AG04449 (cell line): ENCODE measurements at places on chromosomes 12 and 14.

DNA sequence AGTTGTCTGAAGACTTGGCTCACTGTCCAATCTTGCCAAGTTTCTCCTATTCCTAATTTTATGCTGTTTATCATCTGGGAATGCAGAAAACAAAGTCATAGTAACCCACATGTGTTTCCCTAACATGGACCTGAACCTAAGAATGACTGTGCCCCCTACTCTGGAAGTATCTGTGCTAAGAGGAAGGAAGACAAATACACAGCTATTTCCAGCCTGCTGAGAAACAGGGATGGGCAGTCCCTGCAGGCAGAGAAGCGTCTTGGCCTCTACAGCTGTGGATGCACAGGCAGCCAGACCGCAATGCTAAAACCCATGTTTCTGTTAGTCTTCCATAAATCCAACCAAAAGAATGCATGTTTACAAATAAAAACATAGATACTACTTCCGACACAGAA is 56.2 kb downstream of the DUSP16 start:
- DNase-seq = no peak

- no peak for DNase-seq
Measured at GRCh38 chr12:82008251-82008650, 249.1 kb upstream of the PPFIA2 start.

DNA sequence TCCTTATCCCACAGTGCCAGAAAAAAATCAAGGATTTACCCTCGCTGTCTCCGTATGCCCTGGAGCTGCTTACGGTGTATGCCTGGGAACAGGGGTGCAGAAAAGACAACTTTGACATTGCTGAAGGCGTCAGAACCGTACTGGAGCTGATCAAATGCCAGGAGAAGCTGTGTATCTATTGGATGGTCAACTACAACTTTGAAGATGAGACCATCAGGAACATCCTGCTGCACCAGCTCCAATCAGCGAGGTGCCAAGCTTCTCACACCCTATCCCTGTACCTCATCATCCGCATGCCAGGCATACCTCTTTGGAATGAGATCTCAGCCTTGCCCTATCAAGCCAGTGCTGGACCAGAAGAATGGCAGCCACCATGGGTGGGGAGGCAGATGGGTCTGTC is 19.2 kb downstream of the OAS2 start:
- no peak for DNase-seq

DNA sequence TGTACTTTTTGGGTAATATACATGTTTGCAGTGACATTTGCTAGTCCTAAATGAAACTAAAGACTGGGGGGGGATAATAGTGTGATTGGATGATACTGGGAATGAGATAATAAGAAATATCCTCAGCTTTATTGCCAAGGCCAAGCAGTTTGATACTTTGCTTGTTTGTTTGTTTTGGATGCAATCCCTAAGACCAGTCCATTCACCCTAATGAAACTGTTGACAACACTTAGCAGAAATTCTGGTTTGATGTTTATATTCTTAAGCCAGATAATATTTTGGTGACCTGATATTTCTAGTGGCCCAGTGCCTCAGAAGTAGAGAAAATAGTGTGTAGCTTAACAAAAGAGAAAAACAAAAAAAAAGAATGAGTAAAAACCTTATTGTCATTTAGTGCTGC is 1.8 kb downstream of the PHC1 start:
- no peak for DNase-seq

DNA sequence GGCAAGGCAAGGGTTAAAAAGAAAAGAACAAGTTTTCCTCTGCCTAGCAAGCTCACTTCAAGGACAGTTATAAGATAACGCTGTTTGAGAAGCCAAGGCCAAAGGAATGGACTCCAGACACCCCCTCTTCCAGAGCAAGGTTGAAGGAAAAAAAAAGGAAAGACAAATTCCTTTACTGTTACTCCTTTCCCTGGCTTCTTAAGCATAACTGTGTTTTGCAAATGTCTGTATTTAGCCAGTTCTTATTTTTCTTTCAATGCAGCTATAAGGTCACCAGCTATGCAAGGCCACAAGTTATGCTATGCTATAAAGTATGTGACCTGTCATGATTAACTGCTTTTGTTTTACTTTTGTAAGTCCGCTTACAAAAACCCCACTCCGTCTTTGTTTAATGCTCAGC is 26.6 kb downstream of the ZNF410 start:
- peak; percentile 31 for DNase-seq

DNA sequence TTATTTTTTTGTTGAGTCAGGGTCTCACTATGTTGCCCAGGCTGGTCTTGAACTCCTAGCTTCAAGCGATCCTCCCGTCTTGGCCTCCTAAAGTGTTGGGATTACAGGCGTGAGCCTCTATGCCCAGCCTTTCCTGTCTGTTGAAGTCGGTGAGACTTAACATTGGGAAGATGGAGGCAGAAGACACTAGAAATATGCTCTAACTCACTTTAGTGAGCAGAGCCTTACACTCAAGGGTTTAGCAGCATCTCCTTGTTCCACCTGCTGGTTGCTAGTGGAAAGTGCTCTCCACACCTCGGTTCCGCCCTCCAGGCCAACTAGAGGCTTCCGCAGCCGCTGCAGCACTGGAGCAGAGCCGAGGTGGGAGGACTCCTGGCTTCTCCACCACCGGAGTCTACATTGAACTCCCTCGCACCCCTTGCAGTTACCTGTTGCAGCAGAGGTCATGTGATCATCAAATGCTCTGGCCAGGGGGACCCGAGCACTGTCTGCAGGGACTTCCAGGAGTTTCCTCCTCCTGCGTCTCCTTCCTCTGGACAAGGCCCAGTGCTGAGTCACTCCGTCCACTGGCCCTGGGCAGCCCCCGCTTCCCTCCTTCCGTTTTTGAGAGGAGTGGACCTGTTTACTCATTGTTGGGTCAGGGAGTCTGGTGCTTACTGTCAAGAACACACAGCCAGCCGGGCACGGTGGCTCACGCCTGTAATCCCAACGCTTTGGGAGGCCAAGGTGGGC is 9.4 kb upstream of the HVCN1 start:
- DNase-seq = no peak

DNA sequence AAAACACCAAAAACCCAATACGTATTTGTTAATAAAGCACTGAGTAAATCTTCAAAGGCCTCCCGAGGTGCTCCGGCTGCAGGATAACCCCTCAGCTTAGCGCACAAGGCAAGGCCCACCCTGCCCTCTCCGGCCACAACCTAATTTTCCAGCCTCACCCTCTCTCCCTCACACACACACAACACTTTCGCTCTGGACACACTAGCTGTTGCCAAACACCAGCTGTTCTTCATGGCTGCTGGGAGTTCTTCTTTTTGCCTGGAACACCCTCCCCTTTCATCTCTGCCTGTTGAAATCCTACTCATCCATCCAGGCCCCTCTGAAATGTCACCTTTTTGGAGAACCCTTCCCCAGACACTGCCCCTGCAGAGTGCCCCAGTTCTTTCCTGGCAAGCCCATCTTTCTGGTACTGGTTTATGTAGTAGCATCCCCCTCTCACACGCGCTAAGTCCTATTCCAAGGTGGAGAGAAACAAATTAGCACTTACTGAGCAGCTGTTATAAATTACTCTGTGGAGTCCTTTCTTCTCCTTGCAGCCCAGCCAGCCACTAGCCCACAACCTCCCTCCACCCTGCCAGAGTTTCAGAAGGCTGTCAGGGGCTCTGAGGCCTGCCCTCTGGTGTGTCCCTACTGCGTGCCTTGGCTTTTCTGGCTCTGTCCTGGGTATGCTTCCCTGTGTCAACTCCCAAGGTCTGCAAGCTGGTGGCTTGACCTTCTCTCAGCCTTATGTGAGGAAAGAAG is 805 bp upstream of the CRACR2A start:
- DNase-seq = no peak

- DNase-seq = no peak
Measured at GRCh38 chr12:9064815-9065606, 50.7 kb downstream of the A2M start.

GRCh38 chr12:120971299-120972180 is 6.8 kb upstream of the HNF1A start:
- peak; percentile 9 for DNase-seq

DNA sequence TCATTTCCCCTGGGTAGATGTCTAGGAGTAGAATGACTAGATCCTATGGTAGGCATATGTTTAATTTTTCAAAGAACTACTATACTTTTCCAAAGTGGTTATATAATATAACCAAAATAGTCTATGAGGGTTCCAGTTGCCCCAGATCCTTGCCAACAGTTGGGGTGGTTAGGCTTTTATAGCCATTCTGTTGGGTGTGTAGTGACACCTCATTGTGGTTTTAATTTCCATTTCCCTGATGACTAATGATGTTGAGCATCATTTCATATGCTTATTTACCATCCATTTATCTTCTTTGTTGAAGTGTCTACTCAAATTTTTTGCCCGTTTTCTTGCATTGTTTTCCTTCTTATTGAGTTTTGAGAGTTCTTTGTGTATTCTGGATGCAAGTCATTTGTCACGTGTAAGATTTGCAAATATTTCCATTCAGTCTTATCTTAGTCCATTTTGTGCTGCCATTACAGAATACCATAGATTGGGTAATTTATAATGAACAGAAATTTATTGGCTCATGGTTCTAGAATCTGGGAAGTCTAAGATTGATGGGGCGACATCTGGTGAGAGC is 4.7 kb downstream of the SYNE2 start:
- no peak for DNase-seq

GRCh38 chr14:61438497-61438859 is 117.1 kb downstream of the PRKCH start:
- DNase-seq = no peak

DNA sequence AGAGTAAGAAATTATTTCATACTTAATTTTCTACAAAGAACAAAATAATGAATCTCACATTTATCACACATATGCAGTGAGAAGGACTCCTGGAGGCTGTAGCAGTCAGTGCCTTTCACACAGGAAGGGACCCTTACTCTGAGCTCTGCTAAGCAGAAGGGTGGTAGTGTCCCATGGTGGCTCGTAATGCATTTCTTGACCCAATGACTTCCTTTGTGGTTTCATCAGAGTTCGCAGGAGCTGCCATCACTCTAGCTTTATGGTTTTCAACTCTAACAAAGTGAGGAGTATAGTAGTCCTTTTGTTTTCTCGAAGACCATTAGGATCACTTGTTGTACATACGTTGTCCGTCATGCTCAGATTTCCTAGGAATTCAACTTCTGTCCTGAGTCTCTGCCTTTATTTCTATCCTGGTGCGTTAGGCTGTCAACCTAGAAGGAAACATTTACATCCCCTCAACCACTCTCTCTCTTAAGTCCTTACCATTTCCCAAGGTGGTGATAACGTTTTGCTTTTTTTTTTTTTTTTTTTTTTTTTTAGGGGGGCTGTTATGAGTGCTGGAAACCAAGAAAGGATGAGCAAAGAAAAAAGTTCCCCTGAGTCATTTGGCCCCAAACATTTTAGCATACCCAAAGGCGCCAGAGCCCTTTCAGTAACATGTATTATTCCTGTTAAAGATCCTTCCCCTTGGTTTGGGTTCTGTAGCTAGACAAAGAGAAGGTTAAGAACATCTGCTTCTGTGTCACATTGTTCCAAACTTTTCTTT is 37.2 kb downstream of the GABARAPL1 start:
- DNase-seq = no peak

GRCh38 chr14:88904864-88905263 is 80.4 kb downstream of the TTC8 start:
- no peak for DNase-seq

DNA sequence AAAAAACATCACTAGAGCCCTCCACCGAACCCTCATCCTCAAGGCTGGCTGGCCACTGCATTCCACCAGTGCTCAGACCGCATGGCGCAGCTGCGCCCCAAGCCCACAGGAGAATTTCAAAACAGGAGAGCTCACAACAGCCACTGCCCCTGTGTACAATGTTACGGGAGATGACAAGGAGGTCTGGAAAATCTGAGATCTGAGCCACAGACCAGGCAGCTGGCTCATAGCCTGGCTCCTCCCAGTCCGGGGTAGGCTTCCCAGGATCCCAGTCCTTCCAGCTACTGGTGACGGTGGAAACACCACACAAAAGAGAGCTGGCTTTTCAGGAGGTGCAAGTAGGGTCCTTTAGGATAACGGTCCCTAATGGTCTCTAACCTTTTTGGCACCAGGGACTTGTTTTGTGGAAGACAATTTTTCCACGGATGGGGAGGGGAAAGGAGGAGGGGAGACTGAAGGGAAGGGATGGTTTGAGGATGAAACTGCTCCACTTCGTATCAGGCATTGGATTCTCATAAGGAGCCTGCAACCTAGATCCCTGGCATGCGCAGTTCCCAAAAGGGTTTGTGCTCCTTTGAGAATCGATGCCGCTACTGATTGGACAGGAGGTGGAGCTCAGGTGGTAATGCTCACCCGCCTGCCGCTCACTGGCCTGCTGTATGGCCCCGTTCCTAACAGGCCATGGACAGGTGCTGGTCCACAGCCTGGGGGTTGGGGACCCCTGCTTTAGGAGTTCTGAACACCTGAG is 23.0 kb upstream of the NRDE2 start:
- DNase-seq = no peak

- DNase-seq = no peak
Measured at GRCh38 chr14:79665556-79665955, 545.7 kb downstream of the DIO2 start.

DNA sequence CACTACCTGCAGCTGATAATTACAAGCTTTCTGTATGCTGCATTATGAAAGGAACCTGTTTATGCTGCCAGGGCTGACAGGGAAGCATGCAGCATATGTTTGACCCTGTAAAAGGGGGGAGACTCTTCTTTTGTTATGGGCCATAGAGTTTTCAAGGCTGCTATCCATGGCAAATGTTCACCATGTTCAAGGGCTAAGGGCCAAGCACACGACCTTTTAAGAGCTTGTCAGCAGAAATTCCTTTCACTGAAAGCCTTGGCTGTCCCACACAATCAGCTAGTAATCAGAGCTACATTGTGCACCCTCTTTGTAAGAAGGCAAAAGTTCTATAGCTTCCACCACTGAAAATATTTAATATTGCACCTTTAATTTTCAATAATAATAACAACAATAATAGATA is 74.2 kb upstream of the MBIP start:
- no peak for DNase-seq

- DNase-seq = no peak
Measured at GRCh38 chr14:74616507-74616906, 4.5 kb upstream of the LTBP2 start.

DNA sequence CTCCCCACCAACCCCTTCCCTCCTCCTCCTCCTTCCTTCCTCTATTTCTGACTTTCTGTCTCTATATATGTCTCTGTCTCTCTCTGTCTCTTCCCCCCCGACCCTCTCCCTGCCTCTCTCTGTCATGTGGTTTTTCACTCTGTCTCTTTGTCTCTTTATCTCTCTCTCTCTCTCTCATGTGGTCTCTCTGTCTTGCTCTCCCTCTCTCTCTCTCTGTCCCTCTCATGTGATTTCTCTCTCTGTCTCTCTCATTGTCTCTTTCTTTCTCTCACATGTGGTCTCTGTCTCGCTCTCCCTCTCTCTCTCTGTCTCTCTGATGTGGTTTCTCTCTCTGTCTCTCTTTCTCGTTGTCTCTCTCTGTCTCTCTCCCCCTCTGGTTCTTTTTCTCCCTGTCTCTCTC is 59.3 kb downstream of the PHETA1 start:
- DNase-seq = no peak

DNA sequence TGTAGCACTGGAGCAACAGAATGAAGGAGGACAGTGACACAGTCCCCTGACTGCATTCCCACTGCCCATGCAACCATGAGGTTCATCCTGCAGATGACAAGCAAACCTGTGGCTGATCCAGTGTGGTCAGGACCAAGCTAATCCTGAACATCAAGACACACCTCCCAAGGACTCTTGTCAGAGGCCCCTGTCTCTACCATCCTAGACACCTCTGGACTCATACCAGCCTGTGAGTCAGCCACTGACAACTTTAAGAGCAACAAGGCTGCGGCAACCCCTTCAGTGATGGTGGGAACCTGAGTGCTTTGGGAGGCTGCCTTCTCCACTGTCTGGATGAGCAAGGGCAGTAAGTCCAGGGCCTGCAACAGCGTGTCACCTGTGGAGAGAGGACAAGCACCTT is 24.6 kb downstream of the GCN1 start:
- DNase-seq = no peak
